ENCODE measurements at places on chromosomes 7 and 10.

GRCh38 chr7:159115601-159116501 is 28.8 kb downstream of the VIPR2 start:
- no peak for DNase-seq

GRCh38 chr7:254337-255037 is 35.5 kb upstream of the FOXL3 start:
- DNase-seq: no peak

DNA sequence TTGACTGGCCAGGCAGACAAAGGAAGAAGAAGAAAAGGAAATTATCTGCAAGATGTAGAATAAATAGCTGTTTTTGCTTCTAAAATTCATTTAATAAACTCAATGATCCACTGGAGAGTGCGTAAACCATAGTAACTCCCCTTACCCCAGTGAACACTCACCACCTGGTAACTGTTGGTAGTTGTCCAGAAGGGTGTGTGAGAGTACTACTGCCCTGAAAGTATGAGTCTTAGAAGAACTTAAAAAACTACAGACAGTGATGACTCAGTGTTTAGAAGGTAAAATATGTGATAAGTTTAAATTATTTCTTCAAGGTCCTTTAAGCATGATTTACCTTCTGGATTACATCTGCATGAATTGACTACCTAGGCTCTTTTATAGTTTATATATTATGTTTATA is 53.0 kb upstream of the SEMA3A start:
- peak; percentile 39 for DNase-seq

DNA sequence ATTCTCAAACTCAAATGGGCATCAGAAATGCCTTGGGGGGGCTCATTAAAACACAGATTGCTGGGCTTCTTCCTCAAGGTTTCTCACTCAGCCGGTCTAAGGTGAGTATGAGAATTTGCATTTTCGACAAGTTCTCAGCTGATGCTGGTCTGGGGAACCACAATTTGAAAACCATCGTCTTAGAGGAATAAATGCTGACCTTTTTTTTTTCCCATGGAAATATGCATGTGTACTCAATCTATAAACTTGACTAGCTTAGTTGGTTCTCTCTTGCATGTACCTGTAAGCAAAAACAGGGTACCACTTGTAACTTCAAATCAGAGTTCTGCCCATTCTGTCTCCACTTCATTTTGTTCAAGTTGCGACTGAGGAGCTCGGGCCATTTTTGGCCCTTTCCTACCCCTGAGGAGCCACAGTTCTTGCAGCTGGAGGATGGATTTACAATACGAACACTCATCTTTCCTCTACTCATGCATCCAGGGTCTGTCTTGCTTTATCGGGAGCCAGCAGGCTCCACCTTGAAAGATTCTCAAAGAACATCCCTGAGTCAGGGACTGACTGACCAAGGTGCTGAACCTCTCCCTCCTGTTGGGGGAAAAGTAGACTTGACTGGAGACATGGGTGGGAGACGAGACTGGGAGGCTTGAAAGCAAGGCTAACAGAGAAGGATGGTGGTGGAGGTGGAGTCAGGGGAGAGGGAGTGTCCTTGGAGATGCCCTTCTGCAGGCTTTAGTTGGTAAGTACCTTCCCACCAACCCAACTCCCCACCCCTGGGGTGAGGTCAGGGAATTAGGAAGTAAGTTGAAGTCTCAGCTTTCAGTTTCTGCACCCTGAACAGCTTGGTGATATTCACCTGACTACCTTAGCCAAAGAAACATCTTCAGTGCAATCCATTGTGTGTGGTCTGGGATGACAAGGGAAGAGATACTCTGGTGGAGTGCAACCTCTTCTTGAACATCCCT is 3.7 kb upstream of the MAPK8 start:
- no peak for DNase-seq

- no peak for DNase-seq
These were observed 336.3 kb upstream of the LRRN3 start for GRCh38 chr7:110754649-110755048.

GRCh38 chr7:158386866-158387545 is 200.6 kb downstream of the PTPRN2 start:
- DNase-seq: no peak

- no peak for DNase-seq
These were observed 99.0 kb upstream of the PDE1C start for GRCh38 chr7:32169228-32169627.

DNA sequence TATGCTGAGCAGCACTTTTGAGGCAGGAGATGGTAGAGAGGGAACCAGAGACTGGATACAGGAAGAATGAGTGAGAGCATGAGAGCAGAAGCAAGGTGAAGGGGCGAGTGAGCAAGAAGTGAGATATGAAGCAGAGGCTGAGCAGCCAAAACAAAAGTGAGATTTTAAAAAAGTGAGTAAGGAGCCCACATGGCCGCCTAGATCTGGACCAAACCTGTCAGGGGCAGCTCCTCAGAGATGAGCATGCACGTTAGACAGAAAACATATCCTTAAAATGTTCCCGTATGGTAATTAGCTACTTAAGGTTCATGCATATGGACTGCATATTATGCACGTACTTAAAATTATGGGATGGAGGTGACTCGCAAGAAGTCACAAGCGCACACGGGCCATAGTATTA is 22.5 kb downstream of the TMEM176A start:
- no peak for DNase-seq

GRCh38 chr7:105876964-105877601 is 684 bp upstream of the ATXN7L1 start:
- DNase-seq: peak; percentile 49

DNA sequence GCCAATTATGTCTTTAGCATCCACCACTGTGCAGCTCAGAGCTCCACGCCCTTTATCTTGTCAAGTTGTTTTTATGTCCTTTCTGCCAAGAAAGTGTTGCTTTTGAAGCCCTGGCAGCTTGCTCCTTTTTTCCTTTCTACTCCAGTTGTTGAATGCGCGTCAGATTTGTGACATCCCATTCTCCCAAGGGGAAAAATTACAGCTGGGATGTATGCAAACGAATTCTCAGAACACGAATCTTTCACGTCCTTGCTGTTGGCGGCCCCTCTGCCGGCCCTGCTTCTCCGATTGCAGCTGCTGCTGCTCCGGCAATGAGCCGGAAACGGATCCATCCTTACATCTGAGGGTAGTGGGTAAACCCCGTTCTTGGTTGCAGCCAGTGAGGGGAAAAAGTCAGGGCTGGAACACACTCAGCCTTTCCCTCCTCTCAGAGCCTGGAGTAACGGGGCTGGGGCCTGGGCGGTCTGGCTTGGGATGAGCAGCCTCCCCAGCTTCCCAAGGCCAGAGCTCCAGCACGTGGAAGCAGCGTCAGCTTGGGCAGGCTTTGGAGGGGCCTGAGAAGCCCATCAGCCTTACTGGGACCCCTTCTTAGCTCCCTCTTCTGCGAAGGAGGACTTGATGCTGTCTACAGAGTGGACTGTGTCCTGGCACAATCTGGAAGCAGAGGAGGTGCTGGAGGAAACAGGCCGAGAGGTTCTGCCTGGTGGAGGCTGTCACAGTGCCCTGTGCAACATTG is 79.0 kb upstream of the CHST15 start:
- DNase-seq: no peak

DNA sequence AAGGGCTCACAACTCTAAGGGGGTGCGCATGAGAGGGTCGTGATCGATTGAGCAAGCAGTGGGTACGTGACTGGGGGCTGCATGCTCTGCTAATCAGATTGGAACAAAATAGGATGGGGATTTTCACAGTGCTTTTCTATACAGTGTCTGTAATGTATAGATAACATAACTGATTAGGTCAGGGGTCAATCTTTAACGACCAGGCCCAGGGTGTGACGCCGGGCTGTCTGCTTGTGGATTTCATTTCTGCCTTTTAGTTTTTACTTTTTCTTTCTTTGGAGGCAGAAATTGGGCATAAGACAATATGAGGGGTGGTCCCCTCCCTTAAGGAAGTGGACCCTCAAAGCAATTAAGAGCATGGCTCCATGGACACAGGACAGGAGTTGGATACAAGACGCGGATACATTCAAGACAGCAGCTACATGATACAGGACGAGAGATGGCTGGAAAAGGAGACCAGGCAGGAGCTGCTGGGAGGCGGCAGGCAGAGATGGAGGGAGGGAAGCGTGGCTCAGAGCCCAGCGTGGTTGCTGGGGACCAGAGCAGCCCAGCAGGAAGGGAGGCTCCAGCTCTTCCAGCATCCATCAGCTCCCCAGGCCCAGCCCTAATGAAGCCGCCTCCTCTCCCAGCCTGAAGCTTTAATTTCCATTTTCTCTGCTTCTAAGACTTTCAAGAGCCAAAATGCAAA is 31.6 kb downstream of the GSDME start:
- no peak for DNase-seq

DNA sequence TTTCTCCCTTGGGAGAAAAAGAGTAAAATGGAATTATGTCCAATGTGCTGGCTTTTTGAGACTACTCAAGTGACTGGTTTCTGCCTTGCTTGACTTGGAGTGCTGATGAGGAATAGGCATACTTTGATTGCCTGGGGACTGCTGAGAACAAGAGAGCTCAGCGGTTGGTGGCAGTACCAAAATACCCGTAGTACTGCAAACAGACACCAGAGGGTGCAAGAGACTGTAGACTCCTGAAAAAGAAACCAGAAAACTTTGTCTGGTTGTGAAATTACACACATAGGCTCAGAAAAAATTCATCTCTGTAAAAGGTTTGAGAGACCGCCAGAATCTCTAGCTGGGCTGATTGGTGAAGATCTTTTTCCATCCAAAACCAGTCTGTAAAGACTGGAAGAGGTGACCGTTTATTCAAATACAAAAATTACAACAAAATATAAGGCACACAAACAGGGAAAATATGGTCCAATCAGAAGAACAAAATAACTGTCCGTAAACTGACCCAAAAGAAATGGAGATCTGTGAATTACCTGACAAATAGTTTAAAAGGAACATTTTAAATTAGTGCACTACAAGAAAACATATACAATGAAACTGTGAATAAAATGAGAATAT is 18.5 kb downstream of the BICC1 start:
- DNase-seq: peak; percentile 81
